CD4-positive, alpha-beta T cell treated with Interleukin-2 at 100 ng/mL for 4 hours (primary cell): ENCODE measurements at places on chromosomes 7 and 10.

DNA sequence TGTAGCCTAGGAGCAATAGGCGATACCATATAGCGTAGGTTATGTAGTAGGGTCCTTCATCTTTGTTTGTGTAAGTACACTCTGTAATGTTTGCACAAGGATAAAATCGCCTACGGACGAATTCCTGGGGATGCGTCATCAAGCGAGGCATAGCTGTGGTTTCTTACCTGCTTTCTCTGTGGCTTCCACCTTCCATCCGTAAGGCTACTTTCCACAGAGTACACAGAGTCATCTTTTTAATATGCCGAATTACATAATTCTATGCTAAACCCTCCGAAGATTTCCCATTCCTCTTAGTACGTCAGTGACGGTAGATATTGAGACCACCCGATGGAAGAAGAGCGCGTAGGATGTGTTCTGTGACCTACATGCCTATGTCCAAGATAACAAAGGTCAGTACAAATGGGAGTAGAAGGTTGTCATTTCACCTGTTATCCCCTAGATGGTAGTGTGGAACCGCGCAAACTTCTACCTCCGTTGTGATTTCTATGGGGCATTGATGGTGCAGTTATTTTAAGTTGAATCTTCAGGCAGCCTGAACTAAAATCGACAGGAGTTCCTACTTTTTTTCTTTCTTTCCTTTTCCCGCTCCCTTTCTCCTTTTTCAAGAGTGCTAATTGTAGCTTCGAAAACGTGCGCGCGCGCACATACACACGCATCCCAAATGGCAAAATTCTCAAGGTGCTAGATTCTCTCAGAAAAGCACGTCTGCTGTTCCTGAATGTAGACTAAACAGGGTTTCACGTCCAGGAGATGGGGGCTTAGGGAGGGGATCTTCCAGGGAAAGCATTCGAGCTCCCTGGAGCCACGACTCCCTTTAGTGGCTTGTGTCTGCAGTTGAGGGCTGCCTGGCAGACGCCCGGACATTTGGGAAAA, 111.7 kb upstream of the MBL2 start:
- no peak for DNase-seq

DNA sequence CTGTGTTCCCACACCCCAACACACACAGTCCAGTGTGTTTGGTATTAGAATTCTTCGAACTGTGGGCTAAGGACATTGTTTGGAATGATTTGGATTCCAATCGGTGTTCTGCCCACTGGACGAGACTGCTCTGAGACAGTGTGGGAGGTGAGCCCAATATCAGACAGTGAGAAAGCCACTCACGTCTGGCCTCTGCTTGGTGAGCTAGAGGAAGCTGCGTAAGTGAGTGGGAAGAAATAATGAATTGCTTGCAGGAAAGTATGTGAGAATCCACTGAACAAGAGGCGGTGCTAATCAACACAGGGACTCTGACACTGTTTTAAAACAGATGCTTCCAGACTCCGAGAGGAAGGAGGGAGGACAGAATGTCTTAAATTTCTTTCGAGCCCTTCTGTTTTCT, 675.0 kb upstream of the ANKRD30A start:
- no peak for DNase-seq

GRCh38 chr10:95793401-95794045, 37.6 kb downstream of the ENTPD1 start:
- peak; percentile 10 for DNase-seq

GRCh38 chr10:132856869-132857524, 71.0 kb upstream of the NKX6-2 start:
- DNase-seq: no peak

DNA sequence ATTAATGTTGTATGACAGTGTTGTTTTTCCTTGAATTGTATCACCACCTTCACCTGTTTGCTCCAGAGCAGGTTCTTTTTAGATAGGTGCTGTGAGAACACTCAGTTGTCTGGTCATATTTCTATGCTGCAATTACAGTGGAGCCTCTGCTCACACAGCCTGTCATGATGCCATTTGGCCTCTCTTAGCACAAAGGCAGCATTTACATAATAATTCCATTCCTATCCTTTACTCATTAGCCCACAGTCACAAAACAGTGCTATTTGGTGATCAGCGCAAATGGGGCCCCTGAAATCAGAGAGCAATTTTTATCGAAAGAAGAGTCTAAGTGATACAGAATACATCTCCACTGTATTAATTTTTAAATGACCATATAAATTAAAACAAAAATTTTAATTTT, 13.8 kb upstream of the DGKI start:
- no peak for DNase-seq

DNA sequence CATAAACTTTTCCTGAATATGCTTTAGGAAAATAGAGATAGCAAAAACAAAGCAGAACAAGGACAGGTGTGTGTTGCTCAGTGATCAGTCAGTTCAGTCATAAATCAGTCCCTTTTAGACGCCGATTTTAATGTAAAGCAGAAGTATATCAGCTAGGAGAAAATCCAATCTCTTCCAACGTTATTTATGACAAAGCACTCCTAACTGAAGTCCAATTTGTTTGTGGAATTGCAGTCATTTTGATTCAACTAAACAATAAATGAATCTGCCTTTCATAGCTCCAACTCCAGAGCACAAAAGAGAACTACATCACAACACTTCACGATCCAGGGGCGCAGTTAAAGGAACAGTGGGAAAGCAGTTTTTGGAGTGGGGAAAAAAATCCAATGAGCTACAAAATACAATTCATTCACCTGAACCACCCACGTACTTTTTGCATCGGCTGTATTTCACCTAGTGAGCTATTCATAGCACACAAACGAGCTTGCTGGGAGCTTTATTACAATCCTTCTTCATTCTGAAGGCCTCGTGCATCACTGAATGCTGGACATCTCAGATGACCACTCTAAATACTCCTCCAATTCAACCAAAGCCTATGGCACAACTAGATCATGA, 151.3 kb downstream of the LRRN3 start:
- DNase-seq: no peak

DNA sequence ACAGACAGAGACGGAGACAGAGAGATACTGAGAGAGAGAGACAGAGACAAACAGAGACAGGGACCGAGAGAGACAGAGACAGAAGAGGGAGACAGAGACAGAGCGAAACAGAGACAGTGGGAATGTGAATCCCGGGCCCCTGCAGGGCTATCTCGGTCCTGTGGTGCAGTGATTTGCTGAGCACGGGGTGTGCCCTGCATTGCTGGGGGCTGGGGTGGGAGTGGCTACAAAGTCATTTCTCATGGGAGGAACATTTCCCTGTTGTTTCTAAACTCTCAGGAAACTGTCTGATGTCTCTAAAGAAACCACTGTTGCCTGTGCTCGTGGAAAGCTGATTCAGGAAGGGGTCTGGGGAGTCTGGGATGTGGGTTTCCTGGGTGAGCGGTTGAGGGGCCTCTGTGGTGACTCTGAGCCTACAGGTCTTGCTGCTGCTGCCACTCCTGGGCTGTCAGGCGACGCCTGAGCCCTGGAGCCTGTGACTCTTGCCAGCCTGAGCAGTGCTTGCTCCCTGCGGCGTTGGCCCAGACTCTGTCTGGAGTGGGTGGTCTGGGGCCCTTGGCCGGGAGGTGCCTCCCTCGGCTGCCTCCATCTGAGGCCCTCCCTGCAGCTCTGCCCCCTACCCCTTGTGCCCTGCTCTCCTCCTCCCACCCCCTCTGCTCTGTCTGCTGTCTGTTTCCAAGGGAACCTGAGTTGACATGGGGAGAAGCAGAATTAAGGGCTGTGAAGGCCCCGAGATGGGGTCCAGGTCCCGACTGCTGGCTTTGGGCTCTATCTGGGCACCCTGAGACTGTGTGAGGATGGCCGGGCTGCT, 292.0 kb downstream of the WDR37 start:
- no peak for DNase-seq

GRCh38 chr7:115019882-115020605, 98.2 kb downstream of the MDFIC start:
- no peak for DNase-seq

GRCh38 chr7:786472-787255, 45.6 kb upstream of the SUN1 start:
- DNase-seq: peak; percentile 73

DNA sequence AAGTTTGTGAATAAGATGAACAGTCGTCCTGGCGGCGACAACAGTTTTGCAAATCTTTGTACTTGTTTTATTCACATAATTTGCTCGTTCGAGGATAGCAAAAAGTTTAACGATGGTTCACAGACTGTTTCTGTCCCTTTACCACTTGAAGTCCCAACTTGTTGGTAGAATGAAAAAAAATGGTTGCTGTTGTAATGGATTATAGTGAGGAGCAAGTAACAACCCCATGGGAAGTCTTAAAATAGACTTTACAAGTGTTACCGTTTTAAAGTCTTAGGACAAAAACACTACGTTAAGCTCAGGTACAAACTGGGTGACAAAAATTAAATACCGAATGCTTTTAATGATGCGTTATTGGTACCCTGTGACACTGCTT, 589 bp downstream of the LSM8 start:
- no peak for DNase-seq

DNA sequence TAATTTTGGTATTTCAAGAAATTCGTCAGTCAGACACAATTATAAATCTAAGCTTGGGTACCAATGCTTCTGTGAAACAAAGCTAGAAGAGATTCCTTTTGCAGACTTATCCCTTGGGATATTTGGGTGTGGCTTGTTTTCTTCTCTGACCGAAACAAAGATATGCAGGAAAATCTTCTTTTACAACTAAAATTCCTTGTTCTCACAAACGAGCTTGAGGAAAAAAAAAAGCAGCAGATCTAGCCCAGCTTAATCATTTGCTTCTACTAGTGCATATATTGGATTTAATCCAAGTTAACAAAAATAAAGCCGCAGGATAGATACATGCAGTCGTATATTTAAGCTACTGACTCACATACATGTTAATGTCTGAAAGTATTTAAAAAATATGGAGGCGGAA, 104.2 kb downstream of the PRTFDC1 start:
- no peak for DNase-seq

DNA sequence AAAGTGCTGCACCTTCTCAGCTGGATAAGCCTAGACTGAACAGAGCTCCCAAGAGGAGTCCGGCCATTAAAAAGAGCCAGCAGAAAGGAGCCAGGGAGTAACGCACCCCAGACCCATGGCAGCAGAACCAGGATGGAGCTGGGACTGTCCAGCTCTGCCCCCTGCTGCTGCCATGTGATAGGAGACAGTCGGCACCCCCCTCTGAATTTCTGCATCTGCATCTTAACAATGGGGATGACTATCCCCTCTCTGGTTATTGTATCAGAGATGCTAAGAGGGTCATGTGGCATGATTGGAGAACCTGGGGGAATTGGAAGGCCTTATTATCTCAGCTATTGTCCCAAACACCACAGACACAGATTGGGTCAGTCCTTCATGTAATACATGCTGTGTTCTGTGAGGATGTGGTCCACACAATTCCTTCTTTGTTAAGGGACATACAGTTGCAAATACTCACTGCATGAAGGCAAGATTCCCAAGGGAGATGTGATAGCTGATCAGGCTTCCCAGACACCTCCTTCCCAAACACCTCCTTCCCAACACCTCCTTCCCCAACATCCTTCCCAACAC, 29.3 kb downstream of the PLEKHS1 start:
- no peak for DNase-seq

DNA sequence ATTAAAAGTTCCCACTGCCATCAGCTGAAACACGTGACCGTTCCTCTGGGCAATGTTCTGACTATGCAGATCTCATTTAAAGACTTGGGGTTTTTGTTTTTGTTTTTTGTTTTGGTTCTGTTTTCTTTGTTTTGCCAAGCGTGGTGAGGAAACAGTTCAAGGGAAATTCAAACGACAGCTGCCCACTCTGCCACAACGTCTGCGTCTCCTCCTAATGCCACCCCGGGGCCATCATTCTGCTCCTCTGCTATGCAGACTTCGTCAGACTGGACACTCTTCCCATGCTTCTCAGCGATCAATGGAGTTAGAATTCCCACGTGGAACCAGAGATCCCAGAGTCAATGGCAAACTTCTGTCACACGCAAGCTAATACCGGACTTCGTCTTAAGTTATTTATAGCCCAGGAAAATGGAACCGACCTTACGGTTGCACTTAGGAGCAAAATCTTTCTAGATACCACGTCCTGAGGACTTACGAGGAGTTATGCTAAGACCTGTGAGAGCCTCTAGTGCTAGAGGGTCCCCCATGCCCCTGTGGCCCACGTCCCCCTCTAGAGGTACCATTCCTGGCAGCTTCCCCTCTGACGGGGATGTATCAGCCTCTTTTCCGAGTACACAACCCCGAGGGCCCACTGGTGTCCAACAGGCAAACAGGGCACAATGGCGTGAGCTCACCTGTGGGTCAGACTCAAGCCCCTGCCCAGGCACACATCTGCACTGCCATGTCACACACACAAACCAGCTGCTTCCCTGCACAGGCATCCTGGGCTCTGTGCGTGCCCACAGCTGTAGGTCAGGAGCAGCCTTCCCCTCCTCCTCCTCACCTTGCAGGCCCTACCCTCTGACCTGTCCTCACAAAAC, 24.4 kb downstream of the EBF3 start:
- no peak for DNase-seq

DNA sequence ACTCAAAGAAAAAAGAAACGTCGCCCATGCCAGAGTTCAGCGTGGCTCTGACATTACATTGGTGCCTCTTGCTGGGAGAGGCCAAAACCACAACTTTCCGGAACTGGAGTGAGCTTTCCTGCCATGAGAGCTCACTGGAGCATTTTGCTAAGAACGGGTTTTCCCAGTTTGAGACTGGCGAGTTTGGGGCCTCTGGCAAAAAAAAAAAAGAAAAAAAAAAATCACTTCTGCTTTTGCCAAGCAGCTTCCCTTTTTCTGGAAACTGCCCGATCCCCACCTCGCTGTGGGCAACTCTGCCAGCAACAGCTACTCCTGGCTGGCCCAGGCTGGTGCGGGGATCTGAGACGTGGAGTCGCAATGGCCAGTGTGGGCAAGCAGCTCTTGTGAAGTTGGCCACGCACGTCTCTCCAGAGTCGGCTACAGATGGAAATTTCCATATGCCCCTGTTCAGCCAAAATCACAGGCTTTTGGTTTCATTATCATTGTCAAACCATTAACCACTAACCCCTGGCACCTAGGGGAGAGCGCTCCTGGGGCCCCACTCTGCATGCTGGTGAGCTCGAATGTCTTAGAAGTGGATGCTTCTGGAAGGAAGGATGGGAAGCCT, 25.7 kb downstream of the PRKAG2 start:
- DNase-seq: peak; percentile 12

GRCh38 chr10:26860102-26860442, 686 bp downstream of the ABI1 start:
- peak; percentile 71 for DNase-seq

DNA sequence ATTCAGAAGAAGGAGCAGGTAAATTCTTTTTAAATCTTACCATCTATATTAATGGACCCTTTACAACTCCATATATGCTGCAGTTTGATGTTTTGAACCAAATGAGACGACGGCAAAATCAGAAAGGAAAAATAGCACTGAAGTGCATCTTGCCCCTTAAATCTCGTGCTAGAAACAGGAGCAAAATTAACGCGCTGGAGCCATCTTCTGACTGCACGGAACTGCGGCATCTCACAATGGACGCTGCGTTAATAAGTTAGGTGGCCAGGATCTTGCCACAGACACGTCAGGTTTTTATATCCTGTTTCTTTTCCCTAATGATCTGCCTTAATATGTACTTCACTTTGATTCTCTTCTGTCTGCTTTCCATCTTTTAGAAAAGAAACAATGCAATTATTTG, 354.5 kb downstream of the TFEC start:
- no peak for DNase-seq
